Activated CD4-positive, alpha-beta T cell treated with anti-CD3 and anti-CD28 coated beads, Interleukin-2, amount 50 U/mL, for 1 hour (primary cell): ENCODE measurements at places on chromosomes 11 and 22.

GRCh38 chr11:10211470-10211869, 82.5 kb downstream of the SBF2 start:
- DNase-seq, result no peak

DNA sequence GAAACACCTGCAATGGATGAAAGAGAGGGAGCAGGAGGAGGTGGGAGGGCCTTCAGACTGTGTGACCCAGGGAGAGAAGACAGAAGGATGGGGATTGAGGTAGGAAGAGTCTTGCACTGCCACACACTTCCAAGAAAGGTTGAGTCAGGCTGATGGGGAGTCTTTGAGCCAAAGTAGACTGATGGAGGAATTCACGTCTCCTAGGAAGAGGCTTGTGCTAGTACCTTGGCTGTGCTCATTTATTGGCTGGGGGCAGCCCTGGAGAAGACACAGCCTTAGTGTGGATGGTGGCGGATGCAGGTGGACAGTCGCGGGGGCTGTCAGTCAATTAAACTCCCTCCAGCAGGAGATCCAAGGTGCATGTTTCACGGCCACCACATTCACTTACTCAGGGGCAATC, 16.2 kb upstream of the ACCSL start:
- DNase-seq, result no peak

GRCh38 chr22:46905415-46905814, 143.0 kb downstream of the TBC1D22A start:
- no peak for DNase-seq

- DNase-seq, result no peak
Measured at GRCh38 chr11:121240650-121241303, 51.8 kb upstream of the SC5D start.

DNA sequence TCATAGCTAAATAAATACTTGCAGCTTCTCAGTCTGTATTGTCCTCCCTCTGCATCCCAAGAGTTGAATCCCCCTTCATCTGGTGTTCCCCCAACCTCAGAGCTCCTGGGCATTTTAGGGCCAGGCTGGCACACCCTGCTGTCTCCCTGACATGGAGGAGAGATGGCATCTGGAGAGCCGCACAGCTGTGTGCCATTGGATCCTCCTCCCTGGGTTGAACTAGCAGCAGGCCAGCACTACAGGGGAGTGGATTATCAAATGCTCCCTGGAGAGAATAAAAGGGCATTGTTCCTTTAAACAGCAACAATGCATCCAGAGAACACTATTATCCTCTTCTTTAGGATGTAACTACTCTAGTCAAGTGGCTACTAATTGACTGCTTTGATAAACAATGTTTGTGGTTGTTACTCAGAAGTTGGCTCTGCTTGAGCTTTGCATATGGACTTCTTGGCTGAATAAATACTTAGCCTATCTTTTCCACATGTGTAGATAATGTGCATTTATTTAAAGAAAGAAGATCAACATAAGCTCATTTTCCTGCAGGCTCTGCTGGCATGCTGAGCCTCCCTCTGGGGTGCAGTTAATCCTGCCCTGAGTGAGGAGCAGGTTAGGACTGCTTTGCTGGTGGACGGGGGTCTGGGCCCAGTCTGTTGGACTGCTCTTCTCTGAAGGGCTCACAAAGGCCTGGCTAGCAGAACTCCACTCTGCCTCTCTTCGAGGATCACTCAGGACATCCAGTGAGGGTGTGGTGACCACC, 897.2 kb downstream of the TBC1D22A start:
- no peak for DNase-seq

DNA sequence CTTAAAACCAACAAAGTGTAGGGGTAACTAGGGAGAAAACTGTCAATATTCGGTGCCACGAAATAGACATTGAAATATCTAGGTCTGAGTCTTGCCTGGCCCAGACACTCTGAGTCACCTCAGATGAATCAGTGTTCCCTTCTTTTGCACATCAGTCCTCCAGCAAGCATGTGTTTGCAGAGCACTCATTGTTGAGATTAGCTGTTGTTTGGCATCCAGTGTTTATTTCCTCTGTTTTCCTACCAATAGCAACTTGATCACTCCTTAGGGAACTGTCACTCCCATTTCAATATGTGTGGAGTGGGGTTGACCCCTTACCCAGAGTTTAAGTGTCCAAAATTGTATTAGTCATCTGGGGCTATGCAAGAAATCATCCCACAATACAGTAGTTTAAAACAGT, 4.7 kb upstream of the ASCC2 start:
- no peak for DNase-seq

- DNase-seq, result no peak
Measured at GRCh38 chr22:39690881-39691605, 120.5 kb downstream of the CACNA1I start.

GRCh38 chr11:69682221-69682620, 7.1 kb upstream of the LTO1 start:
- DNase-seq, result no peak
